Frontal cortex (tissue), 4 donors: ENCODE measurements at places on chromosomes 16 and 17. TPM values are rescaled to one million over a fixed set of nuclear protein-coding genes. Genes with fewer than 3 reads are reported as not detected.

- no peak for DNase-seq
Measured at GRCh38 chr17:79630126-79630525, 19.3 kb upstream of the RBFOX3 start.

DNA sequence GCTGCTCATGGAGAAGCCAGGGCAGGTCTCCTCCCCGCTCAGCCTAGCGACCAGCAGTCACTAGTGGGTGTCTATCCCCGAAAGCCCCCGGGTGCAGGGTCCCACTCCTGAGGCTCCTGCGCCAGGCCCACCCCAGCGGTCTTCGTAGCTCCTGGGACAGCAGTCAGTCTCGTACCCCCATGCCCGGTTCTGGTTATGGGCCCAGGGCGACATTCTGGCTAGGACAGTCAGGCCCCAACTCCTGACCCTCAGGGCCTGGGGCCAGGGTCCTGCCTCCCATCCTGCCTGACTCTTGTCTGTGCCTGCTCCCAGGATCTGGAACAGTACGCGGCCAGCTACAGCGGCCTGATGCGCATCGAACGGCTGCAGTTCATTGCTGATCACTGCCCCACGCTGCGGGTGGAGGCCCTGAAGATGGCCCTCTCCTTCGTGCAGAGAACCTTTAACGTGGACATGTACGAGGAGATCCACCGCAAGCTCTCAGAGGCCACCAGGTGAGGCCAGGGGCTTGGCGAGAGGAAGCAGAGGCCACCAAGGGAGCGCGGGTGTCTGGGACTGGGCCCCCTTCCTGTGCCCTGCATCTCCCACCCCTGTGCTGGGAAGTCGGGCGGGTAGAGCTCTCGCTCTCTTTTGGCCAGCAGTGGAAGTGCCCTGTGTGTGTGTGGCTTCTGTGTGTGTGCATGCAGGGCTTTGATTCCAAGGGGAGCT is 2.0 kb downstream of the GPS1 start:
- no peak for DNase-seq

DNA sequence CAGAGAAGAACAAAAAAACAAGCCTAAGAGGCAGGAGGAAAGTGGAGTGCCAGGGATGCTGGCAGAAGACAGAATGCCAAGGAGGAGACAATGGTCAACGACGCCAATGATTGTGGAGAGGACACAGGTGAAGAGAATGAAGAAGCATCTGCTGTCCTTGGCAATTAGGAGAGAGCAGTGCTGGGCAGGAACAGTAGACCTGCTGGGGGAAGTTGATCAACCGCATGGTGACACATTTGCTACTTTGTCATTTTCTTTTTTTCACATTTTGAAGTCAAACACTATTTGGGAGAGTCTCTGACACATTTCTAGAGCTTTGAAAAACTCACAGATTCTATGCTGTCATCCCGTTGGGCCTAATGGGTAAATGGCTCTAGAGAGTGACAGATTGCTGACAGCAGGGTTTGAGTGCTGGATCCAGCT is 1.1 kb upstream of the PIK3R6 start:
- no peak for DNase-seq

GRCh38 chr16:30875871-30876801 is 17.7 kb downstream of the BCL7C start:
- DNase-seq, result no peak

DNA sequence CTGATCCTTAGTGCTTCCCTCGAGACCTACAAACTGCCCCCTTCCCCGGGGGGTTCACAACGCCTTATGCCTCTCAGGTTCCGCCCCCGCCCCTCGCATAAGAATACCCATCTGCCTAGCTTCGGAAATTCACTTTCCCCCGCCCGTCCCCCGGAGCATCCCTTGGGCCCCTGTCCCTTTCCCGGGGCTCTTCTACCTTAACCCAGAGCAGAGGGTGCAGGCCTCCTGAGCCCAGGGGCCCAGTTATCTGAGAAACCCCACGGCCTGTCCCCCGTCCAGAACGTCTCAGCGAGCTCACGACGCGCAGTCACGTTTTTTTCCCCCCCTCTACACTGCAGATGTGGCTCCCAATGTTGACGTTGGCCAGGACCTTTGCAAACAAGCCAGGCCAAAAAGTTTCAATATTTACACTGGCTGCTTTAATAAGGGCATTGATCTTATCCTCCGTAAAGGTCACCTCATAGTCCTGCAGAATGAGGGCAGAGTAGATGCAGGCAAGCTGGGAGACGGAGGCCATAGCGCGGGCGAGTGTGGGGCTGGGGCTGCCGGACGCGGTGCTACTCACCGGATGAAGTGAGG is 1.4 kb upstream of the NBR1 start:
- DNase-seq, result no peak

- DNase-seq, result no peak
Measured at GRCh38 chr16:54405478-54405877, 118.9 kb upstream of the IRX3 start.

- DNase-seq, result no peak
Measured at GRCh38 chr16:87931504-87931903, 4.8 kb downstream of the CA5A start.

DNA sequence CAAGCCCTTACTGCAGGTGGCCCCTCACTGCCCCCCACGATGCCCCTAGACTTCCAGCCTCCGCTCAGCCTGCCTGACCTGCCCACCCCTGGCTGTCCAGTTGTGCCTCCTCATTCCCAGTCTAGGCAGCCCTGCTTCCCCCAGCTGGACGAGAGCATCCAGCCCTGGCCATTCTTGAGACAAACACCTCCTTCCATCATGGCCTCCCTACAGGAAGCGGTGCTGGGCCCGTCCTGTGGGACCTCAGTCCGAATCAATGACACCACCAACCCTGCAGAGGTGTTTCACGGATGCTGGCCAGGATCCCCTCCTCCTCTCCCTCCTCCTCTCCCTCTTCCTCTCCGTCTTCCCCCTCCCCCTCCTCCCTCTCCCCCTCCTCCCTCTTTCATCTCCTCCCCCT is 28.3 kb downstream of the CCDC40 start:
- DNase-seq, result no peak

GRCh38 chr17:41107941-41108450 is 2.8 kb downstream of the KRTAP4-9 start:
- DNase-seq, result no peak

DNA sequence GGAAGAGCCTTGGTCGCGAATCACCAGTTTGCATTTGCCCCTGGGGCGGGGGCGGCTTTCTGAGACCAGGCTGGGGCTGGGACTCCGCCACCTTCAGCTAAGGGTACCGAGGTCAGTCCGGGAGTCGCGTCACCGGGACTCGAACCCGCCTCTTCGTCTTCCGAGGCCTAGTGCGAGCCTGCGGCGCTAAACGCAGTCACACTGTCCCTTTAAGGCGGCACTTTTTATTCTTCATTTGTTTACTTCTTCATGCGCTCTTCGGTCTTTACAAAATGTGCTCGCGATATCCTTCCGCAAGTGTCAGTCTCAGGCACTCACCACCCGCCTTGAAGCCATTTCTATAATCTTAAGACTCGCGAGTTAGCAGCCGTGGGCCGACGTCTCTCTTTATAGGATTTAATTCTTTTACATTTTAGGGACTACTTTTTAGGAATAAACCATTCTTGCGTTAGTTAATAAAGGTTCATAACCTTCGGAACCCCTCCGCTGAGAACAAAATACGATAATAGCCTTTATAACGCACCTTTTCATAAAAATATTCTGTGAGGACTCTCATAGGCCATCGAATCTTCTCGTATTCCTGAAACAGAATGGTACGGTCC is 593 bp upstream of the HEXIM1 start:
- DNase-seq, result peak; percentile 81

DNA sequence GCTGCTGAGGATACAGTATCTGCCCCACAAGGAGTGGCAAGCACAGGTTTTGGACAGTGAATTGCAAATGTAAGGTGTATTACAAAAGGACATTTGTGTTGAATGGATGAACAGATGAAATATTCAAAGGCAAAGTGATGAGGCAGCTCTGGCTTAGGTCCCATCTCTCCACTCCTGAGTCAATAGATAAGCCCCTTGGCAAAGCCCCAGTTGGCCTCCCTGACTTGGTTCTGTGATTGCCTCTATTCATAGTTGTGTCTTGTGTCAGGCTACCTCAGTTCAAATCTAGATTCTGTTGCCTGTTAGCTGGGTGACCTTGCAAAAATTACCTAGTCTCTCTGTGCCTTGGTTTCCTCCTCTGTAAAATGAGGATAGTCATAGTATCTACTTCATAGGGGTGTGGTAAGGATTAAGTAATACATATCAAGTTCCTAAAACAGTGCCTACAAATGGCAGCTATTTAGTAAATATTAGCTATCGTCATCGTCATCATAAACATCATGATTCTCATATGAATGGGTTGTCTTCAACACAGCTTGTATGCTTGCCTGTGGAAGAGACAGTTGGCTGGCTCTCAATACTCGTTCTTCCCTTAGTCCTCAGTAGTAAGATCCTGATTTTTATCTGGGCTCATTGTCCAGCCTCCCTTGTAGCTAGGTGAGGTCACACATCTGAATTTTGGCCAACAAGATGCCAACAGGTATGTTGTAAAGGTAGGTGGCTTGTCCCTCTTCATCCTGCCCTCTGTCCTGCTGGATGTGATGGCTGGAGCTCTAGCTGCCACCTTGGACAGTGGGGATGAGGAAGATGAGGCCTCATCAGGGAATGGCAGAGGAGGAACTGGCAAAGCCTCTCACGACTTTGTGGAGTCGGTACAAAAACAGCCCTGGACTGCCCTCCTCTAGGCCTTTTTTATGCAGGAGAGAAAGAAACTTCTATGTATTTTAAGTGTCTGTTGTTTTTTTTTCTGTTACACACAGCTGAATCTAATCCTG is 2.1 kb upstream of the MFAP4 start:
- DNase-seq, result no peak

DNA sequence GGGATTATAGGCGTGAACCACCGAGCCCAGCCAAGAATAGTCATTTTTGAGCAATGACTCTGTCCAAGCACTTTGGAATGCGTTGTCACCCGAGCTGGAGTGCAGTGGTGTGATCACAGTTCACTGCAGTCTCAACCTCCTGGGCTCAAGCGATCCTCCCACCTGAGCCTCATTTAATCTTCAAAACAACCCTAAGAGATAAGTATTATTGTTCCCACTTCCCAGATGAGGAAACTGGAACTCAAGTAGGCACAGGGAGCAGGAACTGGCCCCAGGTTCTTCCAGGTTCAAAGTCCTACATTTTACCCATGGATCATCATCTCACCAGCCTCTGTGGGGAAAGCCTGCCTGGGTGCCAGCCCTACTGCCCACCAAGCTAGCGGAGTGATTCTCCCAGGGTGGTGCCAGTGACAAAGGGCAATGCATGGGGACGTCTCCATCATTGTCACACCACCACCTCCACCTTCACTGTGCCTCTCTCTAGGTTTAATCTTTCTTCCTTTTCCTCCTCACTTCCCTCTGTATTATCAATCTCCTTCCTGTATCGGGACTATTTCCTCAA is 11.3 kb upstream of the RNF157 start:
- no peak for DNase-seq

GRCh38 chr16:14284371-14284770 is 213.3 kb downstream of the MRTFB start:
- no peak for DNase-seq

GRCh38 chr16:77299395-77299794 is 100.2 kb downstream of the SYCE1L start:
- DNase-seq, result no peak

DNA sequence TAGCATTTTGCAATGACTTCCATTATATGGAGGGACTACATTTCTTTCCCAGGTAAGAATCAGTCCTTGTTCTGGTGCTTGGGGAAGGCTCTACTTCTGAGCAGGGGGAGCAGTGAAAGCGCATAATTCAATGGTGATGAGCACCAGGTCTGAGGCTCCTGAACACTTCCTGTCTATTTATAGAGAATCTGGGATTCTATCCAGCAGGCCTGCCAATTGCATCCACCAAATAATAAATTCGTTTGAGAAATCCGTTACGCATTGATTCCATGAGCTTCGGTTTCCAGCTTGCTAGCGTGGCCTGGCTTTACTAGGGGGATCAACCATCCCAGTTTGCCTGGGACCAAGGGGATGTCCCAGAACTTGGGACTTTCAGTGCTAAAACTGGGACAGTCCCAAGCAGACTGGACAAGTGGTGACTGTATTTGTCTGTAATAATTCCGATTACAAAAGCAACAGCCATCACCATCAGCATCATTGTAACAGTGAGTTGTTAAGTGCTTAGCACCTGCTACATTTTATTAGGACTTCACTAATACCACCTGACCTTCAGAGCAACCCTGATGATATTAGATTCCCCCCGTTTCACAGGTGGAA is 349.9 kb downstream of the MAF start:
- no peak for DNase-seq

GRCh38 chr17:1783834-1784611 is 22.2 kb downstream of the SERPINF1 start:
- peak; percentile 38 for DNase-seq

DNA sequence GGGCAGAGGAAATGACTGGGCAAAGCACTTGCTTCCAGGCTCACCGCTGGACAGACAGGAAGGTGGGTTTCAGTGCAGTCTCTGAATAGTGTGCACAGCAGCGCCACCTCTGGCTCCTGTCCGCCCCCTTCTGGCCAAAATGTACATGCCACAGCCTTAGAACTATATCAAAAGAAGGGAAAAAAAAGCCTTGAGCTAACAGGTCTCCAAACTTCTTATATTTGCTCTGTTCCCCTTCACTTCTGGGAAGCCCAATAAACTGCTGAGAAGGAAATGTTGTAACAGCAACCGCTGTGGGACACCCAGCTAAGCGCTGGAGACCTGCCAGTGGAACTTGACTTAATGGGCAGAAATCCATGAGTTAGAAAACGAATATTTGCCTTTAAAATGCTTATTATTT is 17.5 kb downstream of the COG7 start:
- no peak for DNase-seq

DNA sequence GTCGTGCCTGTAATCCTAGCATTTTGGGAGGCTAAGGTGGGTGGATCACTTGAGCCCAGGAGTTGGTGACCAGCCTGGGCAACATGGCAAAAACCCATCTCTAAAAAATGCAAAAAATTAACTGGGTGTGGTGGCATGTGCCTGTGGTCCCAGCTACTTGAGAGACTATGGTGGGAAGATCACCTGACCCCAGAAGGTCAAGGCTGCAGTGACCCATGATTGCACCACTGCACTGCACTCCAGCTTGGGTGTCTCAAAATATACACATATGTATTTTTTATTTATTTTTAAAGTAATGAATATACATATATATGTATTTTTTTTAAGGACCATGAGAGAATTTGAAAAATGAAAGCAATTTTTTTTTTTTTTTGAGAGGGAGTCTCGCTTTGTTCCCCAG is 5.1 kb upstream of the NUFIP2 start:
- no peak for DNase-seq

- DNase-seq, result no peak
Measured at GRCh38 chr17:63698886-63699637, 863 bp downstream of the LIMD2 start.

DNA sequence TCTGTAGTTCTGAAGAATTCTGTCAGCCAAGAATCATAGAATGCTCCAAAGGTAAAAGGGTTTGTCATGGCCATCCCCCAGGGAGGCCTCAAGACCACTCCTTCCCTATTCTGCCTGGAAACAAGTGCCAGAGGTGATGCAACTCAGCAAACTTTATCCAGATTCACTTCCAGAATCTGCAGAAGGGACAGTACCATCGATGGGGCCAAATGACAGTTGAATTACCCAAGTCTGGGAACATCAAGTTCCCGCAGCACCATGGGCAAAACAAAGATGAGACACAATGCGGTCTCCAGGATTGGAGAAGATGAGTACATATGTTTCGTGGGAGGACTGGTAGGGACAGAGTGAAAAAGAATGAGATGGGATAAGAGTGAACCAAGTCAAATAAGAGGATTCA is 13.7 kb upstream of the TAT start:
- DNase-seq, result no peak

The ABCC3 gene
- total RNA-seq, result not detected

The MTHFSD gene
- total RNA-seq, result 11.8 TPM

The IL17C gene
- not detected for total RNA-seq

The SPNS2 gene
- total RNA-seq, result 11.0 TPM

The CCL16 gene
- total RNA-seq, result not detected

The SLC2A4 gene
- under 0.01 TPM for total RNA-seq

The EVPL gene
- not detected for total RNA-seq

The HOXB1 gene
- total RNA-seq, result not detected

The CCDC144A gene
- 48.5 TPM for total RNA-seq
